ENCODE measurements at places on chromosomes 1 and 21.

DNA sequence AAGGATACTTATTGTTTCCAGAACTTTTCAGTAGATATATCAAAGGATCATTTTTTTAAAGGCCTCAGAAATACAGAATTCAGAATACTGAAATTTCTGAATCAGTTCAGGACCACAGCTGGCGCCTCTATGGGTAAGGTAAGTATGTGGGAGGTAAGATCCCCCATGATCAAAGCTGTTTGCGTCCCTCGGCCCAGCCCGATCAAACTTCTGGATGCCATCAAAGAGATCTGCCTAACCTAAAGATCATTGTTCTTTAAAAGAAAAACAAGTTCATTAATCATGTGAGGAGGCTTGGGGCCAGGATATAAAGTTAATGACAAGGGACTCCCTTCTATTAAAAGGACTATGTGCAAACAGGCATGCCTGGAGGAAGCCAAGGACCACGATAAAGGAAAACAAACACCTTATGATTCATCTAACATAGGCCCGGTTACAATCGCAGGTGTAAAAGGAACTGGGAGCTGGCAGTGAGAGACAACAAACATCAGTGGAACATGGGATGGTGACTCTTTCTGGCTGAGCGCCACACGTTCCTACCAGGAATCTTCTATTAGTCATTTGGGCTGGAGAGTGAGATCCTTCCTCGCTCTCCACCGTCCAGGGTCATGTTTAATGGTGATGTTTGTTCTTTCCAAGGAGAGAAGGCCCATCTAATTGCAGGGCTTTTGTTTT is 2.8 kb upstream of the BACE2 start:
- DNase-seq: peak; percentile 51

- no peak for DNase-seq
Measured at GRCh38 chr1:234958066-234958705, 170.5 kb downstream of the TOMM20 start.

DNA sequence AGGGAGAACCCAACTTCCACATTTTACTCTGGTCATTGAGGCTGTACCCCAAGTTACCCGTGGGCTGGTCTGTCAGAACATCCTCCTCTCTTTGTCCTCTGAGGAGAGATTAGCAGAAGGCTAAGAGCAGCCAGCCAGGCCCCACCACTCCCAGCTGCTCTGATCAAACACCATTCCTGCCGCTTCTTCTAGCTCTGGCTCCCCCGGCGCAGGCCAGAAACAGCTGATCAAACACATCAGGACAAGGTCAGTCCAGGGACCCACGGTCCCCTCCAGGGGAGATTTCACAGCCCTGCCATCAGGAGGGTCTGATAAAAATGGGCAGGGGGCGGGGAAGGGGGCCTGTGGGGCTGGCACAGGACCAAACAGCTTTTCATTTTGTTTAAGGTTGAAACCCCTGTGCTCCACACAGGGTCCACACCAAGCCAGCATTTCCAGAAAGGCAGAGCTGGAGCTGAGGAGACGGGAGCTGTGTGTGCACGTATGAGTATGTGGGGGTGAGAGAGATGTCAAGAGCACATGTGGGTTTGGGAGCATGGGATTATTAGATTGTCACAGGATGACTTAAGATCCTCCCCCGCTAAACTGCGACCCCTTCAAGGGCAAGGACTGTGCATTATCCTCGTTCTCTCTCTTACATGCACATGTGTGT is 29.9 kb upstream of the EPHA8 start:
- DNase-seq: no peak

GRCh38 chr1:88088481-88088880 is 595.6 kb upstream of the PKN2 start:
- no peak for DNase-seq

GRCh38 chr1:11855430-11855829 is 3.3 kb downstream of the NPPB start:
- no peak for DNase-seq

DNA sequence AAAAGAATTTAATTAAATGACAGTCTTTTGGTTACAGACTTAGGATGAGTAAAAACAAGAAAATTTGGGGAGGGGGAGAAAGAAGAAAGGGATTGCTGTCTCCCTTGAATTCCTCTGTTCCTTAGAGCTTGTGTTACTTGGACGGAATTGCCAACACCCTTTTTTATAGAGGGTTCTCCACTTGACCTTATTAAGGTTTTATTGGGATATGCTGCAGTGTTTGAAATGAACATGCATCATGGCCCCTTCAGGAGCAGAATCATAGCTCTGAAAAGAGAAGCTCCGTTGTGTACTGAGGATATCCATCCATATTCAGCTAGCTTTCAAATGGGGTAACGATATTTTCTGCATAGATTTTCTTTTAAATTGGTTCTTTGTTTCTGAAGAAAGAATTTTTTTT is 48.2 kb upstream of the DNASE2B start:
- DNase-seq: no peak
